Aorta (tissue), 5 donors: ENCODE measurements at places on chromosomes 2 and 18. TPM values are rescaled to one million over a fixed set of nuclear protein-coding genes. Genes with fewer than 3 reads are reported as not detected.

Gene TLX2
- total RNA-seq: not detected

Gene NEU2
- not detected for total RNA-seq

Gene TFPI
- 135 TPM for total RNA-seq

Gene CLHC1
- total RNA-seq: 13.9 TPM

Gene NLRC4
- total RNA-seq: 3.7 TPM

Gene RIF1
- total RNA-seq: 37.2 TPM

Gene DLX1
- not detected for total RNA-seq

Gene CD207
- not detected for total RNA-seq

Gene LAMA3
- total RNA-seq: 14.2 TPM

Gene ACMSD
- total RNA-seq: not detected

Gene EXOC6B
- total RNA-seq: 45.9 TPM

Gene RAD51AP2
- total RNA-seq: not detected

Gene BUB1
- total RNA-seq: 2.5 TPM

Gene TNFAIP6
- 3.6 TPM for total RNA-seq

Gene VAPA
- 221 TPM for total RNA-seq

Gene TAF4B
- total RNA-seq: 4.2 TPM

Gene ARHGAP28
- 3.5 TPM for total RNA-seq

Gene DAPL1
- total RNA-seq: not detected

Gene ANO7
- total RNA-seq: 1.2 TPM

Gene PRSS56
- total RNA-seq: not detected

Gene CAPN13
- total RNA-seq: not detected

Gene ALLC
- total RNA-seq: not detected

Gene ITPRID2
- 119 TPM for total RNA-seq

Gene CD8B2
- total RNA-seq: 0.09 TPM

Gene RNU2-63P
- 3.3 TPM for total RNA-seq

Gene MARCHF4
- total RNA-seq: not detected

Gene KIF5C
- 2.3 TPM for total RNA-seq

Gene CERS6
- 10.6 TPM for total RNA-seq

Gene TBC1D8
- total RNA-seq: 24.9 TPM

Gene GALNT13
- total RNA-seq: 4.9 TPM

Gene DLX2
- total RNA-seq: not detected

Gene MALL
- 21.7 TPM for total RNA-seq

Gene ALKAL2
- total RNA-seq: 21.2 TPM

Gene KCNIP3
- 10.7 TPM for total RNA-seq
